Muscle of arm (tissue), 14 donors: ENCODE measurements at places on chromosomes 6 and 20. TPM values are rescaled to one million over a fixed set of nuclear protein-coding genes. Genes with fewer than 3 reads are reported as not detected.

GRCh38 chr6:34300332-34300751, 51.5 kb upstream of the SMIM29 start:
- no peak for DNase-seq

DNA sequence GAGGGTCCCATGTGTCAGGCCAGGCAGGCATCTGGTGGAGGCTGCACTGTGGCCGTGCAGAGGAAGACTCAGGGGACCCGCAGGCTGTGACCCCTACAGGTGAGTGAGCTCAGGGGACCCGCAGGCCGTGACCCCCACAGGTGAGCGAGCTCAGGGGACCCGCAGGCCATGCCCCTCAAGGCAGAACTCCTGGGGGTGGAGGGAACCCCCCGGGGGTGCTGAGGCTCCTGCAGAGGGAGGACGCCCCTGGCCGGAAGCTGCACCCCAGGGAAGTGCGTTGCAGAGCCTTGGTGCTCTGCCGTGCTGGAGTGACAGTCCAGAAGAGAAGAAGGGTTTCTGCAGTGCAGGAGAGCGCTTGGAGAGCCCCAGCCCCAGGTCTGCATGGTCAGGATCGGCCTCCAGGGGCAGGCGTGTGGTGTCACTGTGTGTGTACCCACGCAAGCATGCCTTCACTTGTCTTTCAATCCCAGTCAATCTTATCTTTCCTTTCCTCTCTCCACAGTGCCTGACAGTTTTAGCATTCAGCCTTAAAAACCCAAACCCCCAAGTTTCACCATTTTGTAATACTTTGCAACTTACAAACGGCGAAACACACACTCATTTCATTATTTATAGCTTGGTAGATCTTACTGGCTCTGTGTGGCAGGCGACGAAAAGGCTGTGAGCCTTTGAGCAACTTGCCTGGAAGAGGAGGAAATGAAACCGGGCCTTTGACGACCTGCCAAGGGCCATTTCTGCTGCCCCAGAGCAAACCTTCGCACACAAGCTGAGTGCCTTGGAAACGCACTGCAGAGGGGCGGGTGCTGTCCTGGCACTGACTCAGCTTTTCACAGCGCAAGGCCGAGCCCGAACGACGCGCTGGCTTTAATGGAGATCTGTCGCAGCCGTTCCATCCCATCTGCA, 101.4 kb upstream of the AGPAT4 start:
- peak; percentile 66 for DNase-seq

- no peak for DNase-seq
Measured at GRCh38 chr6:134902074-134902861, 47.6 kb downstream of the ALDH8A1 start.

- DNase-seq: no peak
Measured at GRCh38 chr20:34794006-34794585, 31.4 kb downstream of the NCOA6 start.

- DNase-seq: no peak
Measured at GRCh38 chr20:4711511-4711910, 10.2 kb upstream of the PRND start.

DNA sequence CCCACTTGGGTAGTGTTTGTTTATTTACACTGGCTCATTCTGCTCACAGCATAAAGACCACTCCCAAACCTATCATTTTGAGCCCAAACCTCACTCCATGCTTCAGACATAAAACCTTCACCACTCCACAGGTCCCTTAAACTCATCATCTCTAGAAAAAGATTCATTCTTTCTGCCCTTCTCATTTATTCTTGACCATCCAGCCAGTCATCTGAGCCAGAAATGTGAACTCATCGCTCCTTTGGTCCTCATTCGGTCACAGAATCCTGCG, 12.4 kb downstream of the TPMT start:
- DNase-seq: no peak

- DNase-seq: no peak
Measured at GRCh38 chr20:8474027-8474668, 342.1 kb downstream of the PLCB1 start.

- no peak for DNase-seq
Measured at GRCh38 chr20:38726804-38727606, 2.7 kb downstream of the SLC32A1 start.

GRCh38 chr6:305371-306206, 13.3 kb downstream of the DUSP22 start:
- no peak for DNase-seq

DNA sequence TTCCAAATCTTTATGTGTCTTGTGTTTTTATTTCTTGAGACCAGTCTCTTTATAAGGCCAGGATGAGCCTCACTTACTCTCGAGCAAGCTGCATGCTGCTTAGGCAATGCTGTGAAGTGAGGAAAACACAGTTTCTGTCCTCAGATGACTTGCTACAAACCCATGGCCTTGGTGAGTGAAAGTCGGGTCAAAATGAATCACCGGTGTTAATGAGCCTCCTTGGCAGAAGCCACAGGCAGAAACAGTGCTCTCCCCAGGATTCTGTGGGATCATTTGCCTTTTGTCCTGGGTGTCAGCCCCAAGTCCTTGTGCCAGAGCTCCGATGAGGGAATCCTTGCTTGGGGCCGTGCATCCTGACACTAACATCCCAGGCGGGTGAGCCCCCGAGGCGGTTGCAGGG, 482.5 kb downstream of the QKI start:
- DNase-seq: no peak

- DNase-seq: no peak
Measured at GRCh38 chr6:3885262-3886036, 36.3 kb downstream of the FAM50B start.

- DNase-seq: no peak
Measured at GRCh38 chr6:140824595-140824994, 1308.1 kb upstream of the GJE1 start.

DNA sequence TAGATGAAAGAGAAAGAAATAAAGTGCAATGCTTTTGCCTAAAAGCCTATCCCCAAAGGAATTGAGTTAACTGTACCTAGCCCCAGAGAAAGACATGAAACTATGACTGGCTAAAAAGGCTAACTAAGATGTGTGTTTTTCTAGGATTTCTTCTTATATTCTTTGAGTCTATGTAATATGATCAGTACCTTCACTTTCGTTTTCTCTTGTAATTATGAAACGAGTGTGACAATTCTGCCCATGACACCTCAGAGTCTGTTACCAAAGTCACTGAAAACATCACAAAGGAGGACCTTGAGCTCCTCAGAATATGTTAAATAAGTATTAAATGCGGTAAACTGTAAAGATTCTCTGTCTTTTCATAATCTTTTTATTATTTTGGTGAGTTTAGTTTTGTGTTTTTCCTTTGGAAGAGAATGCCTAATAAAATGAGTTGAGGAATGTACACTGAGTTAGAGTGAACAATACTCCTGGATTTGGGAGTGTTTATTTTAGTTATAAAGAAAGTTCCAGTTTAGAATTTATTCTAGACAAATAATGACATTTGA, 141.3 kb downstream of the FUT9 start:
- DNase-seq: no peak

DNA sequence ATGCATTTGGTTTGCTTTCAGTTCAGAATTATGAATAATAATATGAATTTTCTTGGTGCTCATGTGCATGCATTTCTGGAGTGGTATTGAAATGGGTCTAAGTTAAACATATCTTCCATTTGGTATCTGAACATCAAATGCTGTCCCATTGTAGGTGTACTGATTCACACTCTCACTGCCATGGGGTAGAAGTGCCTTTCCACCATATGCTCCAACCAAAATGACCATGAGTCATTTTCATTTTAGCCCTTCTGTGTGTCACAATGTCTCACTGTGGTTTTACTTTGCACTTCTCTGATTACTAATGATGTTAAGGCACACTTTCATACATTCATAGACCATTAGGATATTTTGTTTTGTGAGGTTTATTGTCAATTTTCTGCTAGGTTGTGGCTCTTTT, 211.9 kb downstream of the HAO1 start:
- no peak for DNase-seq

- no peak for DNase-seq
Measured at GRCh38 chr6:29516108-29516507, 28.4 kb upstream of the MAS1L start.

DNA sequence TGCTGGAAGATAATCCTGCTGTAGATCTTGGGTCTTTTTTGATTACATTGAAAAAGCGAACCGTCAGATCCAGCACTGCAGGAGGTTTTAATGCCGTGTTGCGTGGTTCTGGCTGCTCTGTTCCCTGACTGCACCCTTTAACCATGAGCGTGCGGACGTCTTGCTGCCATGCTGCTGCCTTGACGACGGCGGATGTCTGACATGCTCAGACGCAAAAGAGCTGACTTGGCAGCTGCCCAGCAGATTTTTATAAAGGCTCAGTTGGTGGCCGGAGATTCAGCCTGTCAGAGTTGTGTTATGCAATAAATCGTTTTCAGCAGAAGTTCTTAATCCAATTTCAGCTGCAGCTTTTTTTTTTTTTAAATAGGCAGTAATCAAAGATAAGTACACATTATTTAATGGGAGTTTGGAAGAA, 119.4 kb downstream of the JARID2 start:
- peak; percentile 57 for DNase-seq

DNA sequence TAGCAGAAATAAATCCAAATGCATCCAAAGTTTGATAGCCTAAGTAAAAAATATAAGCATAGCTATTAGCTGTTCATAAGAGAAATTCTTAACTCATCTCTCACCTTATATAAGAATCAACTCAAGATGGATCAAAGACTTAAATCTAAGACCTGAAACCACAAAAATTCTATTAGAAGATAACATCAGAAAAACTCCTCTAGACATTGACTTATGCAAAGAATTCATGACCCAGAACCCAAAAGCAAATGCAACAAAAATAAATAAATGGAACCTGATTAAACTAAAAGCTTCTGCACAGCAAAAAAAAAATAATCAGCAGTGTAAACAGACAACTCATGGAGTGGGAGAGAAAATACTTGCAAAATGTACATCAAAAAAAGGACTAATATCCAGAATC, 184.3 kb downstream of the TFAP2A start:
- DNase-seq: no peak

DNA sequence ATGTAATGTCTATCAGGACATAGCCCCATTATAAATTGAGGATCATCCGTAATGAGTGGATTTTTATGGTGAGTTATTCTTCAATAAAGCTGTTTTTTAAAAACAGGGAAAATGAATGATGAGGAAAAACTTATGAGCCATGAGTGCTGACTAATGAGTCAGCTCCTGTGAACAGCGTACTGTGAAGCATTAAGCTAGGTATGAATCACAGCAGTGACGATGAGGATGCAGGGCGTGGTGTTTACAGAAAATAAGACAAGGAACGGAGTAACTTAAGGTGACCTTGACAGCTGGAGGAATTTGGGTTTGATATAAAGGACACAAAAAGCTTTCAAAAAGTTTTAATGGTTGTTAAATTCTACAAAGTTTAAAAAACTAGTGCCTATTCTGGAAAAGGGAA, 96.3 kb downstream of the FOXF2 start:
- DNase-seq: no peak

GRCh38 chr20:53658973-53659372, 65.3 kb upstream of the ZNF217 start:
- no peak for DNase-seq

- no peak for DNase-seq
Measured at GRCh38 chr6:148492654-148493290, 150.1 kb downstream of the SASH1 start.

DNA sequence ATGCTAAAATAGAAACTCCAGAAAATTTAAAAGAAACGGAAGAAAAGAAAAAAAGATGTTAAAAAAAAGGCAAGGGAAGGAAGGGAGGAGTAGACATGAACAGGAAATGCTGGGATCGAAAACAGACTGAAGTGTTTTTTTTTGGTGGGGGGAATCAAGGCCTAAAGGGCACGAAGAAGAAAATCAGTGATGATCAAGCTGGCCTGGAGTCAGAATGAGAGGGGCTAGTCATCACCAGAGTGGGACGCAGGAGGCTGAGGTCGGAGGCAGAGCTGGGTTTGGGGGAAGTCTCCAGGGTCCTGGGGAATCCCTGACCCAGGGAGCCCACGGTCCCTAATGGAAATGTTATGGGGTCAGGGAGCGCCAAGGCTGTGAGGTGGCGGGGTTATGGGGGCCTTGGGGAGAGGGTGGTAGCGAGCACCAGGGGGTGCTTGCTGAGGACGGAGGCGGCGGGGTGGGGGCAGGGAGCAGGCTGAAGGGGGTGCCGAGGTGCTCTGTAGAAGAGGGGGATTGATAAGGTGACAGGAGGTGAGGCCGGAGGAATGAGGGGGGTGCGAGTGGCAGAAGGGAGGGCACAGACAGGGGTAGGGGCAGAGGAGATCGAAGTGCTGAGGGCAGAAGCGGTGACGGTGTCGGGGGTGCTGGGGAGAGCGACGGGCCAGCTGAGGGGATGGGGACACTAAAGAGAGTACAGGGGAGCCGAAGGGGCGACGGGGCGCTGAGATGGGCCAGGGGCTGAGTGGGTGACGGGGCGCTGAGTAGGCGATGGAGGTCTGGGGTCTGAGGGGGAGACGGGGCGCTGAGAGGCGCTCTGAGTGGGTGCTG, 684 bp downstream of the ZNFX1 start:
- DNase-seq: peak; percentile 55

DNA sequence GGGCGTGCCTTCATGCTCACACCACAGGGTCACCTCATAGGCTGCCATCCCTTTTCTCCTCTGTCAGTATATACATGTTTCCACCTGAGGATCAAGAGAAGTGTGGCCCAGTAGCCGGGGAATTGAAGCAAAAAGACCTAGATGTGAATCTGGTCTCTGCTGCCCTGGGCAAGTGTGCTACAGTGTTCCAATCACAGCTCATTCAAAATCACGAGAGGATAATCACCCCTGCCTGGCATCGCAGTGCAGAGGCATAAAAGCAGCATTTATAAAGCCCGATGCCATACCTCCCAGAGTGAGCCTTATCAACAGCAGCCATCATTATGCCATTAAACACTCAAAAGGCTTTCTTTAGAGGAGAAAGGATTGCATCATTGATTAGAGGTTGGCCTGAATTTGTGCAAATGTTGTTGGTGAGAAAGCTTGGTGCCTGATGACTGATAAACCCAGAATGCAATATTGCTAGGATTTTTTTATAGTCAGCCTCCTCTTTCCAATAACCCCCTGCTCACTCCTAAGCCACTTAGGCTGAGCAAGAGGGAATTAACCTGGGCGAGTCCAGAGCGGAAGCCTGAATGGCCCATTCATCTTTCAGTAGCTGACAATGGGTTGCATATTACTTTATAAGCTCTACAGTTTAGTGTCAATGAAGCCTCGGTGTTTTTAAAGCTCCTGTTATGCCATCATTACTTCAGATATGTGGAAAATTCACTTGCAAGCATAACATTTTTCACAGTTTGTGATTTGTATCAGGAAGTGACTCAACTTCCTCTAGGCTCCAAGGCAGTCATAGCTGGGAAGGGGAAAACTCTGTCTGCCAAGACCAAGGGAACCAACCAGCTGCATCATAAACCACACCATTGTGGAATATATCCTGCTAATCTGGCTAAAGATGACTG, 92.5 kb upstream of the NXT1 start:
- DNase-seq: no peak

The DEFB124 gene
- polyA plus RNA-seq: 1.4 TPM

The GSTA2 gene
- not detected for polyA plus RNA-seq

The TMEM74B gene
- polyA plus RNA-seq: not detected

The UBE3D gene
- 9.2 TPM for polyA plus RNA-seq

The OR2J2 gene
- not detected for polyA plus RNA-seq

The TM9SF4 gene
- polyA plus RNA-seq: 46.4 TPM

The GPR63 gene
- 4.6 TPM for polyA plus RNA-seq

The ADIG gene
- not detected for polyA plus RNA-seq

The DSP gene
- 3.9 TPM for polyA plus RNA-seq

The SYTL3 gene
- 9.5 TPM for polyA plus RNA-seq

The OR2B6 gene
- polyA plus RNA-seq: not detected

The LKAAEAR1 gene
- polyA plus RNA-seq: not detected

The PDYN gene
- not detected for polyA plus RNA-seq

The SLC17A2 gene
- 0.30 TPM for polyA plus RNA-seq

The PHACTR1 gene
- polyA plus RNA-seq: 5.3 TPM

The MYO6 gene
- 10.2 TPM for polyA plus RNA-seq
